ENCODE measurements at places on chromosomes 4 and X.

- no peak for DNase-seq
Observed at GRCh38 chr4:42906891-42907759, 14.6 kb downstream of the GRXCR1 start.

GRCh38 chr4:16168144-16168543 lies 58.1 kb downstream of the TAPT1 start:
- DNase-seq: no peak

GRCh38 chrX:108442901-108443464 lies 3.3 kb downstream of the COL4A5 start:
- DNase-seq: no peak

- DNase-seq: no peak
Observed at GRCh38 chr4:3042226-3042625, 32.1 kb downstream of the HTT-AS start.

GRCh38 chr4:7910952-7911578 lies 28.6 kb downstream of the AFAP1 start:
- DNase-seq: no peak

GRCh38 chr4:173807347-173807746 lies 277.3 kb upstream of the HAND2 start:
- DNase-seq: no peak

DNA sequence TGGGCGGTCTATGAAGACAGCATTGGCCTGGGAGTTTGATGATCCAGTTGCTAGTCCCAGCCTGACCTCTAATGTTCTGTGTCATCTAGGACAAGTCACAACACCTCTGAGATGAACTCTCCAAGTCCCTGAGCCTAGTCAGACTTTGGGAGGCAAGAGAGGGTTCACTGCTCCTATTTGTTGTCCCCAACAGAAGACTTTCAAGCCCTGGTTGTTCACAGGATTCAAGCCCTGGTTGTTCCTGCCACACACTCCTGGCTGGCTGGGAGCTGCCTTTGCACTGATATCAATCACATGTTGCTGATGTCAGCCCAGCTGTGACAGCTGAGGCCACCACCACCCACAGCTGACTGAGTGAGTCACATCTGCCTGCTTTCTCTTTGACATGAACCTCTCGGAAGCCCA lies 253.2 kb upstream of the RASGEF1B start:
- DNase-seq: peak; percentile 80

- DNase-seq: no peak
Observed at GRCh38 chrX:22134681-22135080, 102.6 kb downstream of the PHEX start.

- DNase-seq: no peak
Observed at GRCh38 chrX:17588303-17588702, 149.0 kb upstream of the SCML1 start.

All from activated CD4-positive, alpha-beta memory T cell treated with anti-CD3 and anti-CD28 coated beads for 36 hours (primary cell).